ENCODE measurements at places on chromosomes 12 and 14.
A peak's percentile ranks its signal among the peaks of the same experiment; 100 is the strongest.

DNA sequence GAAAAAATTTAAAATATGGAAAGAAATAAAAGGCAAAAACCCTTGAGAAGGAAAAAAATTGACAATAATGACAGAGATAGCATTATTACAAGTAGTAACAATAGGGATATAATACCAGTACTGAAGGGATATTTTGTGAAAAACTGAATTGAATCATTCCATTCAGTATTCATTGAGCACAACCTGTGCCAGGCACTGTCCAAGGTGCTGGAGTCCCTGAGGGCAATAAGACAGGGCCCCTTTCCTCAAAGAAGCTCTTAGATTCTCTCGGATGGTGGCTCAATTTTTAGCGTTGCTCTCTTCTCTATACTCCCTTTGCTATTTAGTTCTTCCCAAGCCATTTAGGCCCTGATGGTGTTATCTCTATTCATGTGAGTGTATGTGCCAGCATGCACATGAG is 34.3 kb upstream of the GAS2L3 start:
- DNase-seq, result peak; percentile 31

GRCh38 chr12:89551747-89552146 is 25.9 kb upstream of the POC1B start:
- DNase-seq, result no peak

DNA sequence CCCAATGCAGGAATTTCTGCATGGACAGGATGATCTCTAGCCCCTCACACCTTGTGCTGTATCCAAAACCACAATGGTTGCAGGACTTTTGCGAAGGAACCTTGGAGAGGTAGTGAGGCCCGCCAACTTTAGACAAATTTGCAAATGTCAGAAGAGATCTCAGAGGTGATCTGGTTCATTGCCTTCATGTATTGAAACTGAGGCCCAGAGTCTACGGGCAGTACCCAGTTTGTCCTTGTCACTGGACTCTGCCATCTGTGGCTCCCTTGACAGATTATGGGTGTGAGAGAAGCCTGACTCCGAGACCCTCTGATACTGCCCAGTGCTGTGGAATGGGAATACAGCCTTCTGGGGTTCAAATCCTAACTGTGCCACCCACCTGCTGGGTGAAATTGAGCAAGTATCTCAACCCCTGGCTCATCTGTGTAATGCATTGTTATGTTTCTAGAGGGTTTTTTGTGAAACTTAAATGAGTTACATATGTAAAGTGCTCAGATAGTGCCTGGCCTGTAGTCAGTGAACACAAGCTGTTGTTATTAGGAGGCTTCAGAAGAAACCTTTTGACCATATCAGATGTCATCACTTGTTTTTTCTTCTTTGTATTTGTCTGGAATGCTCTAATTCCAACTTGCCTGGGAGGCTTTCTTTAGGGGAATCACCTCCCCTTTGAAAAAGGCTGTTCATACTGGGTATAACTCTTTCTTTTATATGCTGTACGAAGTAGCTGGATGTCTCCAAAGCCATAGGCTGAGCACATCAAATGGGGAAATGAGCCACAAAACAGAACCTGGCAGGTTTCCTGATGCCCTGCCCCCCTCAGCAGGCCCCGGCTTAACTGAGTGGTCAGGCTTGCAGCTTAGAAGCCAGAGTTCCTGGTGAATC is 71.4 kb upstream of the SRSF5 start:
- DNase-seq, result peak; percentile 60

DNA sequence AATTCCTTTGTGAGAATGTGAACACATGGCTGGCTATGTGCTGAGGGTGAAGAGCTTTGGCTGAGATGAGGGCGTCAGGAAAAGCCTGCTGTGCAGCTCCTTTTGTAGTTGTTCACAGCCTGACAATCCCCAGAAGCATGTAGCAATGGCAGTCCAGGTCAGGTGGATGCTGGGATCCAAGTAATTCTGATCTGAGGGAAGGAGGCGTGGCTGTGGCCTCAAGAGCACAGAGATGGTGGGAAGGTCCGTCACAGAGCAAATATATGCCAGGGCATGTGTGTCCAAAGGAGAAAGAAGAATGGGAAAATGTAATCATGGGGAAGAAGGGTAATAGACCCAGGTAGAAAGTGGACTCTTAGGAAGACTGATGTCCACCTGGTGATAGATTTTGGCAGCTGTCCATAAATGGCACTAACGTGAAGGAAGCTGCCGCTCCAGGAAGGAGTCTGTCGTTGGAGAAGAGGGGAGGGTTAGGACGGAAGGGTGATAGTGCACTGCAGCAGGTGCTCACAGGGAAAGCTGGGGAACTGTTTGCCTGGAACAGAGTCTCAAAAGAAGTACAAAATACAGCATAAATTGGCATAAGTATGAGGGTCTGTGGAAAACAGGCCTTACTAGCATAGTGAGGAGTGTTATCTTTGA is 13.8 kb downstream of the MGST1 start:
- no peak for DNase-seq

GRCh38 chr14:104894331-104895206 is 29.5 kb downstream of the CEP170B start:
- no peak for DNase-seq

DNA sequence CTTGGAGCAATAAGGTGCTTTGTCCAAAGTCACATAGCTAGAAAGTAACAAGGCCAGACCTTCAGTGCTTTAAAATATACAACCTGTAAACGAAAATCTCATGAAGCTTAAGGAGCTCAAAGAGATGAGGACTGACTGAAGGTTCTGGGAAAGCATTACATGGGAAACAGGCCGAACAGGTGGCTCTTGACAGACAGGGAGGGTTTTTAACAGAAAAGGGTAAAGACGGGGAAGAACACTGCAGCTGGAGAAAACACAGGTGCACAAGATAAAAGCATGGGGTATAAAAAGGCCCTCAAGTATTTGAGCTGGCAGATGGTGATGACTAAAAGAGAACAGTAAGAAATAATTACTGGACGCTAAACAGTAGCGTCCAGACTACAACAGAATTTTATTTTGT is 257.2 kb downstream of the NELL2 start:
- DNase-seq, result no peak

GRCh38 chr14:102601378-102601925 is 9.0 kb downstream of the RCOR1 start:
- DNase-seq, result no peak

GRCh38 chr14:102610968-102611811 is 18.7 kb downstream of the RCOR1 start:
- DNase-seq, result no peak

DNA sequence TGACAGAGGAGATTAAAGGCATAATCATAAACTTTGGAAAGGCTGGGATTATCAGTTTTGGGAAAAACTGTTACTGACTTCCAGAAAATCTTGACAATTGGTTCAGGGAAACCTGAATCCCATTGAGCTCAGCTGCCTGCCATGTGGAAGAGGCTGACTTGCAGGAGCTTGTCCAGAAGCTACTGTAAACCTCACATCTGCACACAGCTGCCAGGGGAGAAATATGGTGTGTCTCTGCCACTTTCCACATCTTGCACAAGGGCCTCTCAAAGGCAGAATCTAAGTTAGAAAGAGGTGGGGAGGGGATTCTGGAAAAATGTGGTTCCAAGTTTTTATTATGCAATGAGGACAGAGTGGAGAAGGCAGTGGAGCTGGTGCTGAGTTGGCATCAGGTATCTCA is 8.7 kb upstream of the BHLHE41 start:
- no peak for DNase-seq

DNA sequence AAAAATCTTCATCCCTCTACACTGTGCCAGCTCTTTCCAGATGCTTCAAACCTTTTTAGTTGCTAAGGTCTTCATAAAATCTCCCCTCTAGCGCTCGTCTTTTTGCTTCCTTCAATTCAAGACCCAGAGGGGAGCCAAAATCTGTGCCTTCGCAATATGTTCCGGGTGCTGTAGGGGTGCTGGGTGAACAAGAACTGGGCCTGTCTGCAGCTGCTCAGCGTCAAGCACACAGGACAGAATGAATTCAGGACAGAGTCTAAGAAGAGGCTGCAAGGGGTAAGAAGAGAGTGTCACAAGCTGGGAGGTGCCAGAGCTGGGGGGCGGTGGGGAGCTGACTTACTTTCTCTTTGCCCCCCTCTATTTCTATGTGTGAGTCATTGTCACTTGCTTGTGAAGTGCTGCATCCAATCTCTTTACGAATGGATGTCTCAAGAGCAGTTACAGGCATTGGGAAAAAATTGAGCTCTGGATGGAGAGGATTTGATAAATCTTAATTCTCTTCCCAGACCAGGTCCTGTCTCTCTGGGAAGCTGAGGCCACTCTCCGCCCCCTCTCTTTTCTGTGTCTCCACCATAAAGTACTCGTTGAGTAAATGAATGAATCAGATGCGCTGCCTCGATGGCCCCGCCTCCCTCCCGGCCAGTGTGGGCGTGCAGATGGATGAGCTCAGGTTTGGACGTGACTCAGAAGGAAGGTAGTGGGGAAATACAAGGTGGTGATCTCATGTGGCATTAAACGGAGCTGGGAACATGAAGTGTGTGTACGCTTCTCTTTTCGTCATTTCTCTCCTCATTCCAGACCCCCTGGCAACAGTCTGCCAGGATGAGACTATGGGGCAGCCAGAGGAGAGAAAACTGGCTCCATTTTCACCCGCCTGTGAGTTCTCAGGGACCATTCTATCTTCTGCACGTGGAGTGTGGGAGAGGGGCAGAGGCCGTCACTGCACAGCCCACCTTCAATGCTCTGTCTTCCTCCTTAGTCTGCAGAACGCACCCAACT is 91.3 kb downstream of the TSPAN9 start:
- DNase-seq, result no peak

- no peak for DNase-seq
Observed at GRCh38 chr12:107033758-107034739, 47.1 kb upstream of the MTERF2 start.

- DNase-seq, result peak; percentile 29
Observed at GRCh38 chr14:80587096-80587724, 354.3 kb downstream of the CEP128 start.

DNA sequence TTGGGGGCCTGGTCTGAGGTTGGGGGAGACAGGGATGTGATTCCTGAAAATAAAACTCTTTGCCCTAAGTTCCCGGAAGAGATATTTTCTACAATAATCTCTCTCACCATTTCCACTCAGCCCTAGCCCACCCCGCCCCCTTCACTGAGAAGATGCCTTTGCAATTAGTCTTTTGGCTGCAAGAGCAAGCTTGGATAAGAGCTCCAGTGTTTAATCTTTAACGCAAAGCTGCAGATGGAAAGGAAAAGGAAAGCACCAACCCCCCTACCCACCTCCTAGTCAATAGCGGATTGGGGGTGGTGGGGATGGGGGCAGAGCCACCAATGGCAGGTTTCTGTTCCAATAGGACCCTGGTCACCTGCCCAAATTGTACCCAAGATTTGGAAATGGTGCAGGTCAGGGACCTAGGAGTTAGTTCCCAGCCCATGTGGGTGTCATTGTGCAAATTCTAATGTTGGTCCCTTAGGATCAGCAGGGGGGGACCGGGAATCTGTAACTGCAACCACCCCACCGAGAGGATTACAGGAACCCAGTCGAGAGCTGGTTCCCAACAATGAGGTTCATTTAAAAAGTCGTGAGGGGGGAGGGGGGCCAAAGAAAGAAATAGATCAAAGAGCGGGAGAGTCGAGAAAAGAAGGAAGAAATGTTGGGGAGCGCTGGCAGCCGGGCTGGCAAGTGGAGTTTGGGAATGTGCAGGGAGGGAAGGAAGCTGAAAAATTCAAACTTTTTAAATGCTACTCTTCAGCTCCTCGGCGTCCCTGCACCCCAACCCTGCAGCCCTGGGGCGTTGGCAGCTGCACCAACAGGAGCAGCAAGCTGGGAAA is 1.6 kb downstream of the ZFP36L1 start:
- DNase-seq, result peak; percentile 53

DNA sequence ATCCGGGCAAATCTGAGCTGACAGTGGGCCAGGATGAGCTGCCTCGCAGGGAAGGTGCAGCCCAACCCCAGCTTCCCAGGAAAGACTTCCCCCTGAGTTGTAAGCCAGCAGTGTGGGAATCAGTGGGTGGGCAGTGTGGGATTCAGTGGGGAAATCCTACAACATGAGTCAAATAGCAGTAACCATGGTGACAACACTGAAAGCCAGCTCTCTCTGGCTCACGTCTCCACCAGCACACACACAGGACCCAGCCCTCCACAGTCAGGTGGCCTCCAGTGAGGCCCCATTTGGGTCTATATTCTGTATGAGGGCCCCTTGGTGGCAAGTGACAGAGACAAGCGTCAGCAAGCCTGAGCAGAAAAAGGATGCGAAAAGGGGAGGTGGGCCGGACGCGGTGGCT is 6.0 kb upstream of the LGALS3 start:
- DNase-seq, result peak; percentile 48

DNA sequence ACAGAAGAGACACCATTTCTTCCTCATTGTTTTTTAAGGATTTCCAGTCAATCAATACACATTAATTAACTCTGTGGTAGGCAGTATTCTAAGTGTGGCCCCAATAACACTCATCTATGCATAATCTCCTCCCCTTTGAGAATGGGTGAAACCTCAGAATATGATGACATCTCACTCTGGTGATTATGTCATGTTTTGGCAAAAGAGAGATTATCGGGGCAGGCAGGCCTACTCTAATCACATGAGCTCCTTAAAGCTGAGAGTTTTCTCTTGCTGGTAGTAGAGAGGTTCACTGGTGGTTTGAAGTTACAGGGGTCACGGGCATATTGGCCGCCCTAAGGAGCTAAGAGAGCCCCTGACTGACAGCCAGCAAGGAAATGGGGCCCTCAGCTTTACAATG is 7.1 kb upstream of the LGMN start:
- peak; percentile 17 for DNase-seq

GRCh38 chr12:45351921-45352670 is 136.2 kb downstream of the ANO6 start:
- no peak for DNase-seq

- no peak for DNase-seq
Observed at GRCh38 chr14:21334202-21334906, 49.5 kb downstream of the SUPT16H start.

GRCh38 chr14:61153431-61153830 is 127.7 kb downstream of the TMEM30B start:
- no peak for DNase-seq

- DNase-seq, result no peak
Observed at GRCh38 chr14:77903937-77904617, 104.2 kb downstream of the ADCK1 start.

GRCh38 chr14:68730811-68731425 is 61.9 kb downstream of the ZFP36L1 start:
- no peak for DNase-seq
